NCI-H510A treated with DMSO at 0.1 percent for 48 hours (cell line): ENCODE measurements at places on chromosomes 5 and 9.

DNA sequence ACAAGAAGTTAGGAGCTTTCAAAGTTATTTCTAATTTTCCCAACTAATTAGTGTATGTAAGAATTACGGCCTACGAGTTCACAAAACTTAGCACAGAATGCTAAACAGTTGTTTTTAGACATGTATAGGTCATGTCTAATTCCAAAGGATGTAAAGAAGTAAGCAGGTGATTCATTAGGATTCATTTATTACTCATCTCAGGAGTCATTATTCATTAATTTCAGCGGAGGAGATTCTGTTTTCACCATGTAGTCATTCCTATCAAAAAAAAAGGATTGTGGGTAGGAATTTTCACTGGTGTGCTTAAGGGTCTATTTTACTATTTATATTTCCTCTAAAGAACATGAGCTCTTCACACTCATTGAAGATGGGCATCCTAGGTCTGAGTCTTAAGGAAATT lies 532.2 kb downstream of the ACTL7B start:
- no peak for DNase-seq

- no peak for DNase-seq
These were observed 124.1 kb downstream of the PRDM9 start for GRCh38 chr5:23631302-23632045.

DNA sequence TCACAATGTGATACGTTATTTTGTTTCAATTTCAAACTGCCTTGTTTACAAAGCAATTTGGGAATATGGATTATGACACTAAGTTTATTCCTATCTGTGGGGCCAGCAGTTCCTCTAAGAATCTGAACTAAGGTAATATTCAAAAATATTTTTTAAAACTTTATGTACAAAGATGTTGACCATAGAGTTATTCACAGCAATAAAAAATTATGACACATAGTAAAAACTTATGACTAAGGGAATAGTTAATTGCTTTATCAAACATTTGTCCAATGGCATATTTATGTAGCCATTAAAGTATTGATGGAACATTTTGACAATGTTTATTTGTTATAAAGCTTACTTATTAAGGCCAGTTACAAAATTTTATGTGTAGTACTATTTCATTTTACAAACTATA lies 73.4 kb upstream of the FREM1 start:
- DNase-seq, result no peak

GRCh38 chr9:123046406-123047195 lies 13.1 kb downstream of the GPR21 start:
- no peak for DNase-seq

DNA sequence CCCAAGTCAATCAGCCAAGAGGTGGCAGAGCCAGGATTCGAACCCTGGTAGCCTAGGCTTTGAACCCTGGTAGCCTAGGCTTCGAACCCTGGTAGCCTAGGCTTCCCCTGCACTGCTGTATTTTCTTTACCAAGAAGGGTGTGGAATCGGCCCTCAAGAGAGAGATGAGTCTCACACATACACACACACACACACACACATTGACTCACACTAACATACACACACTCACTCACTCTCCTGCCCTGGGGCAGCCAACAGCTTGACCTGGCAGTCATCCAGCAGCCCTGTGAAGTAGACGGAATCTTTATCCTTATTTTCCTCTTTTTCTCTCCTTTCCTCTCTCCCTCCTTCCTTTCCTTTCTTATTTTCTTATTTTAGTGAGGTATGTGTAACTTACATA lies 55.4 kb upstream of the RPL26L1 start:
- DNase-seq, result no peak

GRCh38 chr5:171308453-171309275 lies at the start of gene TLX3:
TSS of gene TLX3 (plus strand) at chr5:171309248. CDS start at chr5:171309366, 118 bp downstream.
- peak; percentile 92 for DNase-seq

- DNase-seq, result no peak
These were observed 33.1 kb upstream of the UGT3A2 start for GRCh38 chr5:36099748-36100147.

DNA sequence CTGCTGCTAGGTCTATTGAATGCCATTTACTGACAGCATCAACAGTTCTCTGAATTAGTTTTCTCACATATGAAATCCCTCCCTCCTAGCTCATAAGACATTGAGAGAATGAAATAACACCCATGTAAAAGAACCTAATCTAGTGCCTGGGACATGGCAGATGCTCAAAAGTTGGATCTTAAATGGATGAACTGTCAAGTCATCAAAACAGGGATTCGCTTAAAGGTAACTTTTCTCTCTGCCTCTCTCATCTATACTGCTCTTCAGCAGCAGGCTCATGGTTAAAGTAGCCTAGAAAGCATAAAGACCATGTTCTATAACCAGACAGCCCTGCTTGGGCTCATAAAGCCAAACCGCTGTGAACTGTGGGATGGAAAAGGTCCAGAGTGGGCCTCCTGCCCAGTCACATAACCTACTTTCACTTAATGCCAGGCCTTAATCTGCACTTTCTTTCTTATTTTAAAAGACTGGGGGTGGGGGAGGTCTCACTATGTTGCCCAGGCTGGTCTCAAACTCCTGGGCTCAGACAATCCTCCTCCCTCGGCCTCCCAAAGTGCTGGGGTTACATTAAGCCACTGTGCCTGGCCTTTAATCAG lies 3.7 kb downstream of the TMEM245 start:
- DNase-seq, result no peak

GRCh38 chr5:178490935-178491652 lies 99.1 kb downstream of the COL23A1 start:
- DNase-seq, result no peak

DNA sequence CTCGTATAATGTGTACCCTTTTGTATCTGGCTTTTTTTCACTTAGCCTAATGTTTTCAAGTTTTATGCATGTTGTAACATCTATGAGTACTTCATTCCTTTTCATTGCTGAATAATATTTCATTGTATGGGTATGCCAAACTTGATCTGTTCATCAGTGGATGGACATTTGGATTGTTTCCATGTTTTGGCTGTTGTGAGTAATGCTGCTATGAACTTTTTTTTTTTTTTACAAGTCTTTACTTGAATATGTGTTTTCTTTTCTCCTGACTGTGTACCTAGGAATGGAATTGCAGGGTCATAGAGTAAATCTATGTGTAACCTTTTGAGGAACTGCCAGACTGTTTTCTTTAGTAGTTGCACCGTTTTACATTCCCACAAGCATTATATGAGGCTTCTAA lies 52.4 kb downstream of the MTREX start:
- DNase-seq, result no peak

GRCh38 chr5:147576646-147577535 lies 67.0 kb upstream of the DPYSL3 start:
- peak; percentile 19 for DNase-seq

GRCh38 chr9:2764353-2764752 lies 47.0 kb downstream of the KCNV2 start:
- DNase-seq, result no peak

GRCh38 chr5:41154491-41154890 lies 58.8 kb downstream of the C6 start:
- no peak for DNase-seq

DNA sequence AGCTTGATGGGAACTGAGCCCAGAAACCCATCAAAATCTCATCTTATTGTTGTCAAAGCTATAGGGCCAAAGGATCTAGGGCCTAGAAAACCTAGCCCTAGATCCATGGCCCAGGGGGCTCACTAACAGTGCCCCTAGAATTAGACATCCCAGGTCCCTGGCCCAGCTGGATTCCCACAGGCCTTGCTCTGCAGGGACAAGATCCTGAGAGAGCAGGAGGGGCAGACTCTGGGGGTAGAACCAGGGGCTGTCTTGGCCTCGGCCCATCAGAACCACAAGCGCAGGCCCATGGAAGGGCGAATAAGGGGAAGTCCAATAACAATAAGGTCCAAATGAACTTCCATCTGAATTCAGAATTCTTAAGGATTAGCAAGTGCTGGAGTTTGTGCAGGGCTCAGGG lies 69.6 kb downstream of the IL6ST start:
- no peak for DNase-seq

DNA sequence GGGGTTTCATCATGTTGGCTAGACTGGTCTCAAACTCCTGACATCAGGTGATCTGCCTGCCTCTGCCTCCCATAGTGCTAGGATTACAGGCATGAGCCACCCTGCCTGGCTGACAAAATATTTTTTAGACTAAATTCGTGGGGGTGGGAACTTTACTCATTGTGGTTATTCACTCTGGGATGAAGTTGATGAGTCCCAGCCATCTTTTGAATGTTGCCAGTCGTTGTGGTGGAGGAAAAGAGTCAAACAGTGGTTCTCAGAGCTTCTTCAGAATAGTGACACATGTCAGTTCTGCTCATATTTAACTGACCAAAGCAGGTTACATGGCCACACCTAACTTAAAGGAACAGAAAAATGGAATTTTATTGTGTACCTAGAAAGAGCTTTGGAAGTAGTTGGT lies 6.9 kb downstream of the SREK1 start:
- no peak for DNase-seq

GRCh38 chr5:179279347-179280094 lies 65.7 kb downstream of the ADAMTS2 start:
- no peak for DNase-seq

DNA sequence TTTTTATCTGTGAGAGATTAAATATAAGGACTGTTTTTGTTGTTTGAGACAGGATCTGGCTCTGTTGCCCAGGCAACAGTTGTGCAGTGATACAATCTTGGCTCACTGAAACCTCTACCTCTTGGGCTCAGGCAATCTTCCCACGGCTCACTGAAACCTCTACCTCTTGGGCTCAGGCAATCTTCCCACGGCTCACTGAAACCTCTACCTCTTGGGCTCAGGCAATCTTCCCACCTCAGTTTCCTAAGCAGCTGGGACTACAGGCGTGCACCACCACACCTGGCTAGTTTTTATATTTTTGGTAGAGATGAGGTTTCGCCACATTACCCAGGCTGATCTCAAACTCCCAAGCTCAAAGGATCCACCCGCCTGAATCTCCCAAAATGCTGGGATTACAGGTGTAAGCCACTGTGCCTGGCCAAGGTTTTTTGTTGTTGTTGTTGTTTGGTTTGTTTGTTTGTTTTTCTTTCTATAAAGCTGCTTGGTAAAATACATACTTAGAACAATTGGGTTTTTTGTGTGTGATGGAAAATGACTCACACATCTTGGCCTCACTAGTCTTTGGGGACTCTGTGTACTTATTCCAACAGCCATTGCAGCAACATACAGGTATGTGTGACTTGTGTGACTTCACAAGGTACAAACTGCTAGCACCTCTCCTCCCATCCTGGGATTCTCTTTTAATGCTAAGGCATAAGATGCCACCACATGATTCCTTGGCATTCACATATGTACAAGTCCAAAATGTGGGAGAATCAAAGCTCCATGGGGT lies 36.5 kb upstream of the RASA1 start:
- no peak for DNase-seq

DNA sequence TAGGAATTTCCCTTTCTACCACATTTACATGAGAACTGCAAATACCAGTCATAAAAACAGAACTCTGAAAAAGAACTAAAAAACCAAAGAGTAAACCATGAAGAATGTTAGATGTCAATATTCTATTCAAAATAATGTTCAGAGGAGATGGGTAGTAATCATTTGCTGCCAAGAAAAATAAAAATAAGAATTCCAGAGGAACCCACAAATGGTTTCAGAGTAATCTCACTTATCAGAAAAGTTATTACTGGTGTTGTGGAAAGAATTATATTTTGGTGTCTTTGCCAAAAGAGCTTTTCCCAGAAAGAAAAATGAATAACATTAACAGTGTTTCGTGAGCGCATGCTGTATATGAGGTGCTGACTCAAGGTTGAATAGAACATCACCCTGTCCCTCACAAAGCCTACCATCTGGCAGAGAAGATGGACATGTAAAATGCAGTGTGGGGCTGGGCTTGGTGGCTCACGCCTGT lies 35.6 kb downstream of the GPR21 start:
- DNase-seq, result no peak

DNA sequence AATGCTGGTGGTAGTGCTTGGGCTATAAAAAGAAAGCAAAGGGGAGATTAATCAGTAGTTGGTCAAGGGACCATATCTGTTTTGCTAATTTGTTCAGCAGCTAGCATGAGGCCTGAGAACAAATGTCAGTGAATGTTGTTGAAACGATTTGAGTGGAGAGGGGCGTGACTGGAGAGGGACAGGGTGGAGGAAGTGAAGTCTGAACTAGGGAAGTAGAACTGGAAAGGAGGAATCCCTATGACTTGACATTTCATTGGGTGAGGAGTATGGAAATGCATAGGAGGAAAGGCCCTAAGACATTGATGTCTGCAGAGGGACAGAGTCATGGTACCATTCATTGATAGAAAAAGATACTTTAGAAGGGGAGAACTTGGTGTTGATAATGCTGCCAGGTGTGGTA lies 19.7 kb downstream of the TLE4 start:
- no peak for DNase-seq

- no peak for DNase-seq
These were observed 21.0 kb upstream of the FAM151B start for GRCh38 chr5:80466669-80467485.

DNA sequence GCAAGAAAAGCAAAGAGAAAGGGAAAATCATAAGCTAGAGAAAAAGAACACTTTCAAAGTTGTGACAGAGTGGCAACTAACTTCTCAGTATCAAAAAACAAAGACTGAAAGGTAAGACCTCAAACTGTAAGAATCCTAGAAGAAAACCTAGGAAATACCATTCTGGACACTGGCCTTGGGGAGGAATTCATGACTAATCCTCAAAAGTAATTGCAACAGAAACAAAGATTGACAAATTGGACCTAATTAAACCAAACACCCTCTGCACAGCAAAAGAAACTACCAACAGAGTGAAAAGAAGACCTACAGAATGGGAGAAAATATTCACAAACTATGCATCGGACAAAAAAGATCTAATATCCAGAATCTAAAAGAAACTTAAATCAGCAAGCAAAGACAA lies 79.1 kb downstream of the FEM1C start:
- no peak for DNase-seq

- no peak for DNase-seq
These were observed 92.5 kb upstream of the DMRT1 start for GRCh38 chr9:748861-749497.

DNA sequence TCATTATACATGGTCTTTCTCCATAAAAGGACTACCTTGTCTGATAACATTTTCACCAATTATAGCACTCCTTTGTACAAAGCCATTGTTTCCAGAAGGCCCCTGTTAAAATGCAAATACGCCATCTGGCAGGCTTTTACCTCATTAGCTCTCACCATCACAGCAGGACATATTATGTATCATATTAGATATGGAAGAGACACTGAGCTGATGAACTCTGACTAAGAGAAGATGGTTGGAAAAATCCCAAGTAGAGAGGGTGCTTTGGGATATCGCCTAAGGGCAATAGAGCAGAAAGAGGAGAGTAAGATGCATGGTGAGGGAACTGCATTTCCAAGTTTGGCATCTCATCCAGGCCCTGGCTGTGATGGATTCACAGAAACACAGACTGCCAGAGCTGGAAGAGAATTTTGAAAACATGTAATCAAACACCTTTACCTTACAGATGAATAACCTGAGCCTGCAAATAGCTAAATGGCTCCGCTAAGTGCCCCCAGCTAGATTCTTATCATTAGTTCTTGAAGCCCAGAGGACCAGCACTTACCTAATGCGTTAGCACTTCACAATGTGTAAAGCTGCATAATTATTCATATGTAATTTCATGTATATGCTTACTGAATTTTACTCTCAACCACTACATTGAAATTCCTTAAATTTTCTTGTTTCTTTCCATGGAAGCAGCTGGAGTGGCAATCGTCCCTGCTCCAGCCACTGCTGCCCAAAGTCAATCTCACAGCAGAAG lies 393.6 kb upstream of the IZUMO3 start:
- no peak for DNase-seq

- no peak for DNase-seq
These were observed 136.5 kb downstream of the MEF2C start for GRCh38 chr5:88746438-88746882.
